Fibroblast of lung (primary cell): ENCODE measurements at places on chromosomes 6 and 20. TPM values are rescaled to one million over a fixed set of nuclear protein-coding genes. Genes with fewer than 3 reads are reported as not detected.

DNA sequence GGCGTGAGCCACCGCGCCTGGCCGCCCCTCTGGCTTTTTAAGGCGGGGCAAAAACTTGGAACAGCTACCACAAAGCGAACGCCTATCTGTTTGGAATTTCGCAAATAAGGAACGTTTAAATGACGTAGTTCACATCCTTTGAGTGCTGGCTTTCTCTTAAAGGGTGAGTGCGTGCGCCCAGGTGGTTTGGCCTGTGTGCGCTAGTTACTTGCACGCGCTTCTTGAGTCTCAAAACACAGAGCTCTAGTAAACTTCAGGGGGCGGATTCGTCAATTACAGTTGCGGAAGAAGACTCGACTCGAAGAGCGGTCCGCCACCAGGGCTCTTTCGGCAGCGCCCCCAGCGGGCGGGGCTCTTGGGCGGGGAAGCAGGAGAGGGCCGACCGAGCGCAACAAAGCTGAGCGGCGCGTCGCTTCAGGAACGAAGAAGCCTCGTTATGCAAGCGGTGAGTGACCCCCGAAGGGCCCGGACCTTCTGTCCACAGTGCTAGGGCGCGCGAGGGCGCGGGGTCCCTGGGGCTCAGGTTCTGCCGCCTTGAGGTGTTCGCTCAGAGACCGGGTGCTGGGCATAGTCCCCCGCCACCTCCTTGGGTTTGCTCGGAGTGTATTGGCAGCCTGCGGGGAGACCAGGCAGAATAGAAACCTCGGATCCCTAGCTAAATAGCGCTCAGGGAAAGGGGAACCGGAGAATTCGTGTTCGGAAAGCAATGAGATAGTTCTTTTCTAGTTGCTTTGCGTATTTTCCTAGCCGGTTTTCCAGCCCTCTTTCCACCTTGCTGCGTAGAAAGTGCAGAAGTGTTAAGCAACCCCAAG lies at the start of gene SYCP2L:
Gene SYCP2L, plus strand, starts transcription at position 362 of the 812 bp plus-strand sequence. Its CDS starts 75 bp downstream, at position 437.
- DNase-seq = peak; percentile 59
- peaks cover 25% of the 10 kb centered on the region for H3K27me3 ChIP-seq
- no peaks in the 10 kb centered on the region for H3K4me1 ChIP-seq
- H3K27ac ChIP-seq = no peak within 1 kb of the TSS
- H3K4me3 ChIP-seq = no peak within 1 kb of the TSS

DNA sequence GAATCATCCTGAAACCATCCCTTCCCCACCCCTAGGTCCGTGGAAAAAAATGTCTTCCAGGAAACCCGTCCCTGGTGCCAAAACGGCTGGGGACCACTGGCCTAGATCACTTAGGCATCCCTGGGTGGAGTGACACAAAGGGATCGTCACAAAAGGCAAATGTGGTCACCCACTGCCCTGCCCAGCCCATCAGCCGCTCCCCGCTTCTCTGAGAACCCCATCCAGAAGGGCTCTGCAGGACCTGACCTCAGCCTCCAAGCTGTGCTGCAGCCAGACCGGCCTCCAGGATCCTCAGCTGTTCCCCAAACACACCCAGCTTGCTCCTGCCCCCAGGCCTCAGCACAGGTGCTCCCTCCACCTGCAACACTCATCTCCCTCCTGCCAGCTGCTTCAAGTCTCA lies 61.6 kb downstream of the PREX1 start:
- no peak overlapping the region for H3K4me3 ChIP-seq
- H3K36me3 ChIP-seq = no peaks in the 10 kb centered on the region
- no peak overlapping the region for H3K27ac ChIP-seq
- DNase-seq = no peak
- no peaks in the 10 kb centered on the region for H3K4me1 ChIP-seq

DNA sequence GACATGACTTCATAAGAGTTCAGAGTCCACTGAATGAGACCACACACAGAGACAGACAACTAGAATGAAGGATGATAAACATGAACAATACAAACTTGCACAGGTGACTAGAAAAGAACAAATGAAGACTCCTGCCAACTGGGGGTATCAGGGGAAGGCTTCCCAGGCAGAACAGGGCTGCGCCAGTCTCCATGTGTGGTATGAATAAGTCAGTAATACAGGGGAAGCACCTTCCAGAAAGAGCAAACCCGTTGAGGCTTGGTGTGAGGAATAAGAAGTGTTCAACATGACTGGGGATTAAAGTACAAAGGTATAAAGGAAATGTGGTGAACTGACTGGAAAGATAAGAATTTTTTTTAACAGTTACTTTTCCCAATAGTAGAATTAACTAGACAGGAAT lies 3.7 kb upstream of the SLC17A2 start:
- no peak overlapping the region for H3K27ac ChIP-seq
- no peak for DNase-seq
- no peaks in the 10 kb centered on the region for H3K4me1 ChIP-seq
- no peak overlapping the region for H3K4me3 ChIP-seq
- H3K36me3 ChIP-seq = no peaks in the 10 kb centered on the region

Gene OR2J3
- not detected in 2 replicates for total RNA-seq

DNA sequence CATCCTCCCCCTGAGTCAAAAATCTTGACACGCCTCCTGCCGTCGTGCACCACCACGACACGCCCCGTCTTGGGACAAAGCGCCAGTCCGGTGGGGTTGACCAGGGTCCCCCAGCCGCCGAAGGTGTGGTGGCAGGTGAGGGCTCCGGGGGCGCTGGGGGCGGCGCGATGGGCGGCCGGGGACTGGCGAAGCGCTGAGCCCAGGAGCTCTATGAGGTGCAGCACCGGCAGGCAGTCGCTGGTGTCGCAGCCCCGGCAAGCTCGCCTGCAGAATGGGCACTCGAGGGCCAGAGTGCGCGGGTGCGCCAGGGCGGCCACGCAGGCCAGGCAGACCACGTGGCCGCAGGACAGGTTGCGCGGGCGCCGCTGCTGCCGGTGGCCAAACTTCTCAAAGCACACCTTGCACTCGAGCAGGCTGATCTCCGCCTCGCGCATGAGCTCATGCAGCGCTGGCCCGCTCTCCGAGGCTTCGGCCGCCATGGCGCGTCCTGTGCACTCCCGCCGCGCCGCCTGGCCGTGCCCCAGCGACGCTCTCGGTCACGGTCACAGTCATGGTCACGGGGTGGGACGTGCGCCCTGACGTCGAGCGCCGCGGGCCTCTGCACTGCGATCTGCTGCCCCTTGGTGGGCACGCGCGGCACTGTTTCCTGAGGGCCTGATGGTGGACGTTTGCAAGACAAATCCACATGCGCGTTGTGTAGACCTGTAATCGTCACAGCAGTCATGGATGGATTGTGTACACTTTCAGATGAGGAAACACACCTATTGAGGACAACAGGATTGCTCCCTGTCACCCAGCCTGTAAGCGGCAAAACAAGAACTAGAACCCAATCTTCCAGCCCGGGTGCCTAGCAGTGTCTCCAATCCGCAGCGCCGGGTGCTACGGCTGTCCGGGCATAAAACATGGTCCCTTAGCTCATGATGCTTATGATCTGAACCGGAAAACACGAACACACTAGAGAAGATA lies at the start of gene NHLRC1:
Gene NHLRC1, minus strand, starts transcription at position 550 of the 966 bp plus-strand sequence. Its CDS starts 71 bp downstream, at position 479.
- peak; percentile 89 for DNase-seq
- no peaks in the 10 kb centered on the region for H3K27me3 ChIP-seq
- no peaks in the 10 kb centered on the region for H3K36me3 ChIP-seq
- peak within 1 kb of the TSS; percentile 58 for H3K4me3 ChIP-seq
- H3K27ac ChIP-seq = peak within 1 kb of the TSS; percentile 44
- peaks cover 4% of the 10 kb centered on the region for H3K4me1 ChIP-seq

- no peak for DNase-seq
- no peaks in the 10 kb centered on the region for H3K36me3 ChIP-seq
- peaks cover 15% of the 10 kb centered on the region for H3K4me1 ChIP-seq
- H3K27me3 ChIP-seq = no peaks in the 10 kb centered on the region
- no peak overlapping the region for H3K4me3 ChIP-seq
- H3K27ac ChIP-seq = no peak overlapping the region
These were observed 36.3 kb downstream of the CARMIL1 start for GRCh38 chr6:25315194-25316177.

Gene TAGAP
- under 0.01 TPM in 1 of 2 replicates, not detected in the other for total RNA-seq
